Activated naive CD4-positive, alpha-beta T cell treated with anti-CD3 and anti-CD28 coated beads, Interleukin-2, amount 10 ng/mL, durations not matched to agents 7 days and 5 days (primary cell): ENCODE measurements at places on chromosomes 4 and X.

GRCh38 chr4:157961229-157961990 is 211.4 kb downstream of the GASK1B start:
- no peak for DNase-seq

- DNase-seq = no peak
Measured at GRCh38 chr4:2728221-2728620, 27.9 kb downstream of the TNIP2 start.

DNA sequence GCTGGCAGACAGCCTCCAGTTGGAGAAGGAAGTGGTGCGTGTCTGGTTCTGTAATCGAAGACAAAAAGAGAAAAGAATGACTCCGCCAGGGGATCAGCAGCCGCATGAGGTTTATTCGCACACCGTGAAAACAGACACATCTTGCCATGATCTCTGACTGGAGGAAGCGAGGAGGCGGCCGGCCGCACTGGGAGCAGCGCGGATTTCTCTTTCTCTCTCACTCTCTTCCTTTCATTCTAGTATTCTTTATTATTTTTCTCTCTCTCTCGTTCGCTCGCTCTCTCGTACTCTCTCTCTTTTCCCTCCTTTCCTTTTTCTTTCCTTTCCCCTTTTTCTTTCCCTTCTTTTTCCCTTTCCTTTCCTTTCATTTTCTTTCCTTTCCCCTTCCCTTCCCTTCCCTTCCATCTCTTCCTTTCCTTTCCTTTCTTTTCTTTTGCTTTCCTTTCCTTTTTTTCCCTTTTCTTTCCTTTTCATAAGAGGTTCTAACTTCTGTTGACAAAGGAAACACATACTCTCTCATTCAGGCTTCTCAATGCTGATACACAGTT is 1.2 kb downstream of the POU3F4 start:
- no peak for DNase-seq

DNA sequence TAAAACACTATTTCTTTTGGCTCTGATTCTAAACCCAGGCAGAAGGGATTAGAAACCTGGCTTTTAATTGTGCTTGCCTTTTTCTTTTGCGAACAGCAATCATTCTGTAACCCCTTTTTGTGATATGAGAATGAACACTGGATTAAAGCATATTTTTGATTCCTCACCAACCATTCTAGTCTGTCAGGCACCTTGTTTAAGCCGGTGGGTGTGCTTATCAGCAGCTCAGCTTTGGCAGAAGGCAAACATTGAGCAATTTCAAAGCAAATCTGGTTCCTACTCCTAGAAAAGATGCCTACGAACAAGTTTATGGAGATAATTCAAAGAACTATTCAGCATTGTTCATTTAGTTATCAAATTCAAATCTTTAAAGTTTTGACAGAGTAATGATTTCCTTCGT is 265.1 kb upstream of the FAM241A start:
- DNase-seq = no peak

GRCh38 chrX:150074175-150074574 is 135.9 kb upstream of the EOLA2 start:
- no peak for DNase-seq

GRCh38 chrX:1378306-1378759 is 13.6 kb downstream of the SLC25A6 start:
- DNase-seq = no peak

DNA sequence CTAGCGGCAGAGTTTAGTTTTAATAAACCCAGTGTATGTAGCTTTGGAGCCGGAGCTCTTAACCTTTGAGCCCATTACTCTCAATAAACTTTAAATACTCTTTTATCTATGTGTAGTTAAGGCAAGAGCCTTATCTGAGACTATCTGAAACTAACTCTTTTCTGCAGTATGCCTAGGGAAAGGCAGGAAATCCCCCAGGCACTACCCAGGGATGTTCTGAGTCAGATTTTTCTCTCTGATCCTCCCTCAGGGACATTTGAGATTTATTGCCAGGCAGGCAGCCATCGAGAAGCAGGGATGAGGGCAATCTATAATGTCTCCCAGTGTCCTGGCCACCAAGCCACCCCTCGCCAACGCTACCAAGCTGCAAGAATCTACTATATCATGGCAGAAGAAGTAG is 39.1 kb downstream of the HEPH start:
- DNase-seq = no peak

DNA sequence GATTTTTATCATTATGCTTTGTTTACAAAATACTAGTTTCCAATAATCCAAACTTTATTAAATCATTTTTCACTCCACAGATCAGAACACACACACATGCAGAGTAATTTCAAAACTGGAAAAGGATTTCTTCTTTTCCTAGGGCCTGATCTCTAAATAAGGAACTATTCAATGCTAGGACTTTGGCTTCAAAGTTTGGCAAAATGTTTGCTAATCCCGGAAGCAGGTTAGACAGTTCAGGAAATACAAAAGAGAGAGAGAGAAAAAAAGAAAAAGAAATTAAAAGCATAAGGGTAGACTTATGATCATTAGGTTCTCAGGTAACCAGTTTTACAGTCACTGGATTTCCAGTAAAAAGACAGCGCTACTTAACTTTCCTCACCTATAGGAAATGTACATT is 211.0 kb downstream of the DCLK2 start:
- no peak for DNase-seq

GRCh38 chr4:182895791-182896292 is 21.3 kb downstream of the DCTD start:
- DNase-seq = no peak

DNA sequence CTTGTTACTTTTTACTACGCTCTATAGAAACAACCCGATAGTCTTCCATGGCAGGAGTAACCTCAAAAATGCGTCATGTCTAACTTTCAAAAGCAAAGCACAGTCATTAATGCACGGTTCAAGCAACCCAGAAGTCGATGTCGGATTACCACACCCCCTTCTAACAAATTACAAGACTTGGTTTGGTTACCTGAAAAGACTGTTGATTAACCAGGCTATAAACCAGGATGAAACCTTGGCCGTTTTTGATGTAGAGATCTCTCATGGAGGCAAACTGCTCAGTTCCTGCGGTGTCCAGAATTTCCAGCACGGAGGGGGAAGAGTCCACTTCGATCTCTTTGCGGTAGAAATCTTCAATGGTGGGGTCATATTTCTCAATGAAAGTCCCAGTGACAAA is 2.4 kb downstream of the RAP2C start:
- peak; percentile 28 for DNase-seq

- DNase-seq = peak; percentile 83
Measured at GRCh38 chrX:130086447-130087206, 23.7 kb downstream of the ELF4 start.

DNA sequence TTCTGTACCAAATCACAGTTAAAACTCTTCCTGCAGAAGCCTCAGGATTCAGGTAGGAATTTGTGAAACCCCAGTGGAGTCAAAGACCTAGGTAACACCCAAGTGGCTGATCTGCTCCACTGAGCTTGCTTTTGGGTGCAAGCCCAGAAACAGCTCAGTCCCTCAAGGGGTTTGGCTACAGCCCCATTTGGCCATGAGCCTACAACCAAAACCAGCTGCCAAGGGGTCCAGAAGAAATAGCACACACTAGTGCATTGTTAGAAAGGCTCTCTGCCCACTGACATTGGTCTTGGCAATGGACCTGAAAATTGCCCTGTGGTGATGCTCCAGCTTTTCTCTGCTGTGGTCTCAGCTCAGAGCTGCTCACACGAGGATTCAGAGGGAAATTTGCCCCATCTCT is 577.4 kb upstream of the INTU start:
- DNase-seq = no peak

DNA sequence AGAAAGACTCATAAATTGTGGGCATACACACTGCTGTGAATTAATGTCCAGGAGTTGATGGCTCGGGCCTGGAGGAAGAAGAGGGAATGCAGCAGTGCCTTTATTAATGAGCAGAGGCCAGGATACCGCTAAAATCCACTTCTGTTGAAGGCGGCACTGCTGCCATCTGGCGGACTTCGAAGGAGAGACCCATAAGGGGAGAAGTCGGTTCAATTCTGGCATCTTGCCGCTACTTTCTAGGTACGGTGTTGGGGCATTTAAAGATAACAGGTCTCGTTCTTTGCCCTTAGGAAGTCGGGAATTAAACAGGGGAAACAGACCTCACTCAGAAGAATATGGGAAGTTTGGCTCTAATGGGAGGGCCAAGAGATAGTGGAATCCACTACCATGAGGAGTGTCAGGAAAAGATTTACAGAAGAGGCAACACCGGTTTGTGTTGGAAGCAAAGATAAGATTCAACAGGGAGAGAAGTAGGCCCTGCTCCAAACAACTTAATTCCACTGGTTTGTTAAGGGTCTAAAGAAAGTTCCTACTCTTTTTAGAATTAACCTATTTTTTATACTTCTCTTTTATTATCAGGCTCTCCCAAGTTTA is 133.6 kb upstream of the GIMD1 start:
- peak; percentile 58 for DNase-seq

- DNase-seq = peak; percentile 3
Measured at GRCh38 chr4:8721621-8722020, 129.1 kb downstream of the CPZ start.

DNA sequence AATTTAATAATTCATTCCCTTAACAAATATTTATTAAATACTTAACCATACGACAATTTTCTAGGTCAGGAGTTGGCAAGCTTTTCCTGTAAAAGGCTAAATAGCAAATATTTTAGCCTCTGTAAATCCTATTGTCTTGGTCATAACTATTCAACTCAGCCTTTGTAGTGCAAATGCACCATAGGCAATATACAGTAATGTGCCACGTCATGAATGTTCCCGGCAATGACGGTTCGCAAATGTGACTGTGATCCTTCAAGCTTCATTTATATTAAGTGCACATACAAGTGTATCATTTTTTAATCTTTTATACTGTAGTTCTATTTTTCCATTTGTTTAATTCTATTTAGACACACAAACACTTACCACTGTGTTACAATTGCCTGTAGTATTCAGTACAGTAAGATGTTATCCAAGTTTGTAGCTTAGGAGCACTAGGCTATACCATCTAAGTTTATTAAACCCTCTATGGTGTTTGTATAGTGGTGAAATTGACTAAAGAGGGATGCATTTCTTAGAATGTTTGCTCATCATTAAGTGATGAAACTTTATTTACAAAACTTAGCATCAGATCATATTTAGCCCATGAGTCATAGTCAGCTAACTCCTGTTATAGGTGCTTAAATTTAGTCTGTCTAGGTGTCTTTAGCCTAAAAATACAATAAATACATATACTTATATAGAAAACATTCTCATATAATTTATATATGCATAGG is 553.6 kb downstream of the STPG2 start:
- no peak for DNase-seq

GRCh38 chr4:88054901-88055300 is 47.5 kb downstream of the PKD2 start:
- DNase-seq = no peak

DNA sequence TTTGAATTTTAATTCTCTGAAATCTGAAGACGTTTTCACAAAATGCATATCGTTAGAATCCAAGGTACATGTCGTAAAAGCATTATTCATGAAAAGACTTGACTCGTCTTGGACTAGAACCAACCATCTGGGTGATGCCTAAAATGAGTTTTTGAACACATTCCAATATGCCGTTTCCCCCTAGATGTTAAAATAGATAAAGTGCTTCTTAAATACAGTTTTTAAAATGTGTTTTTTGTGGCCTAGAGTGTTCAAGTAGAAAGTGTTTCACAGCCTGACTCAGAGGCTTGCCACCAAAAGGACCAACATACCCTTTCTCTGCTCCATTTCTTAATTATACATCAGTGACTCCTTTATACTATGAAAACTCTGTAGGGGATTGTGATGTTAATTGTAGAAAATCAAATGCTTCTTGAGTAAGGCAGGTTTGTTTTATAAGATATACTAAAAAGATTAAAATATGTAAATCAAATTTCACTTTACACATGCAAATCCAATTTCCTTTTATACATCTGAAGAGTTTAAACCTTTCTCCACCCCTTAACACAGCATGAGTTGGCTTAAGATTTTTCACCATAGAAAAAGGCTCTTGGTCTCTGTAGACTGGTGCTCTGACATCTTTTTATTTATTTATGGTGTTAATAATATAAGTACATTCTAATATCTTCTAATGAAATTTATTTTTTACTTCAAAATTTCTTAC is 48.4 kb downstream of the PRKG2 start:
- no peak for DNase-seq

GRCh38 chr4:128565565-128566186 is 243.8 kb upstream of the JADE1 start:
- DNase-seq = peak; percentile 27

DNA sequence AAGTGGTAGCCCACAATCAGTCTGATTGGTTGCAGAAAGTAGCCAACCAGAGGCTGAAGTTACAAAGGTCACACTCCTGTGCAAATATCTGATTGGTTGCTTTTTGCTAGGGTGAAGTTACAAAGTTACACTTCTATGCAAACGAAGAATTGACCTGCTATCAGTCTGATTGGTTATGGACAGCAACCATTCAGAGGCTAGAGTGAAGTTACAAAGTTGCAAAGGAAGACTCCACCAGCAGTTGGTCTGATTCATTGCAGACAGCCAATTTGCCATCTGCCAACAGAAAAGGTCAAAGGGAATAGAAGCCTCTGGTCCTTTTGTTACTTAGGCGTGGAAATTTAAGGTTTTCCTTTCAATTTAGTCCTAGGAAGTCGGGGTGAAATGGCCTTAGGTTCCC is 377.7 kb downstream of the PRDM5 start:
- DNase-seq = no peak

- DNase-seq = no peak
Measured at GRCh38 chrX:16771483-16772398, 14.5 kb upstream of the TXLNG start.

- DNase-seq = no peak
Measured at GRCh38 chr4:2510351-2511259, 25.8 kb upstream of the FAM193A start.

DNA sequence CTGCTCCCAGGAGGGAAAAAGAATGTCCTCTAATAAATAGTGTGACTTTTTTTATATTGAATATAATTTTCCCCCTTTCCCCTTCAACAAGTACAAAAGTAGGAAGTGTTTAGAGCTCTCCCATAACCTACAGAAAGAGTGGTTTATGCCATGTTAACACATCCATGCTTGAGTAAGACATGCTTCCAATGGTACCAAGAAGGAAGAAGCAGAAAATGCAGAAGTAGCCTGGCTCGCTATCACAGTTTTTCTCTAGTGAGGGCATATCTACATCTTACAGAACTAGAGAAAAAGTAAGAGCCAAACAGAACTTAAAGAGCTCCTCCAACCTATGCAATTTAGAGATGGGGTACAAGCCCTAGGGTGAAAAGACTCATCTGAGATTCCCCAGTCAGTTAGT is 82.5 kb downstream of the ARHGEF9 start:
- DNase-seq = no peak

- DNase-seq = no peak
Measured at GRCh38 chrX:118990512-118991227, 16.3 kb downstream of the LONRF3 start.

DNA sequence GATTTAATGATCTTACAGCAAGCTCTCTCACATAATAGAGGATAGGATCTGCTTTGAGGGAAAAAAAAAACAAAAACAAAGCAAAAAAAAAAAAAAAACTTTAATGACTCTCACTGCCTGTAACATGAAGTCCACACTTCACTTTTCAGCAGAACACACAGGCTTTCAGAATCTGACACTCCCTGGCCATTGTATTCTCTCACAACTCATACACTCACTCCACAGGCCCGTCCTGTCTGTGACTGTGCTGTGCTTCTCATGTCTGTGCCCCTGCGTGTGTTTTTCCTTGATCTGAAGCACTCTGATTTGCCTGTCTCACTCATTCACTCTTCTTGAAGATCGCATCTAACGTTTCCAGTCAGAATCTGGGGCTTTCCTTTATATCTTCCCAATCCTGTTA is 460.8 kb downstream of the TMA16 start:
- DNase-seq = no peak

GRCh38 chrX:106948641-106949040 is 28.4 kb downstream of the CLDN2 start:
- no peak for DNase-seq
